ENCODE measurements at places on chromosomes 6 and 20. TPM values are rescaled to one million over a fixed set of nuclear protein-coding genes. Genes with fewer than 3 reads are reported as not detected.

The EPHA7 gene
- total RNA-seq: 12.4 TPM

The RSPO4 gene
- total RNA-seq: 8.9 TPM

The HFE gene
- 8.3 TPM for total RNA-seq

The SMOC2 gene
- 4.8 TPM for total RNA-seq

The SLC52A3 gene
- 0.25 TPM for total RNA-seq

DNA sequence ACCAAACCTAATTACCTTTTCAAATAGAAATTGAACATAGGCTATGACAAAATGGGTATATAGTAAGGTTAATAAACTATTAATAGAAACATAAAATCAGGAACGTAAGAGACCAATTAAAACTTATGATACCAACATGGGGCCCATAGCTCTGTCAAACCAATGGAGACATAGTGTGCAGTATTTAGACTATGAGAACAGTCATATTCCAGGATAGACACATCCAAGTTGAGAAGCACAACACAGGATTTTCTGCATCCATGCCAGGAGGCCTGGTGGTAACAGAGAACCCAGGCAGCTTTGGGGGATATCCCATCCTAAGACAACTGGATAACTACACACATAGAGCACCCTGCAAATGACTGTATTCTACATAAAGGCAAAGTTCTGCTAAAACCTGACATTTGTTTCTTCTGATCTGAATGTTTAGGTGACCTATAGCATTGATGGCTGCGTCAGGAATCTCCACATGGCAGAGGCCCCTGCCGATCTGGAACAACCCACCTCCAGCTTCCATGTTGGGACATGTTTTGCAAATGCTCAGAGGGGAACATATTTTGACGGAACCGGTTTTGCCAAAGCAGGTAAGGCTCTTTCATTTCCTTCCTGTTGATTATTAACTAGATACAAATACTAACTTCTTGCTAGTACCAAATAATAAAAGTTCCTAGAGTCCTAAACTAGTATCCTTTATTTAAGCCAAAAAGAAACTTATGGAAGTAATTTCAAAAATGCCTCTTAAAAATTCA is 202.7 kb downstream of the ARHGAP18 start:
- H3K27me3 ChIP-seq: no peaks in the 10 kb centered on the region
- no peak overlapping the region for H3K4me3 ChIP-seq
- H3K4me1 ChIP-seq: peaks cover 7% of the 10 kb centered on the region
- DNase-seq: no peak
- peaks cover 19% of the 10 kb centered on the region for H3K36me3 ChIP-seq

- no peak overlapping the region for H3K4me3 ChIP-seq
- no peaks in the 10 kb centered on the region for H3K36me3 ChIP-seq
- no peak for DNase-seq
- H3K27ac ChIP-seq: no peak overlapping the region
- no peaks in the 10 kb centered on the region for H3K27me3 ChIP-seq
Measured at GRCh38 chr20:32675223-32675975, 1.7 kb upstream of the C20orf203 start.

DNA sequence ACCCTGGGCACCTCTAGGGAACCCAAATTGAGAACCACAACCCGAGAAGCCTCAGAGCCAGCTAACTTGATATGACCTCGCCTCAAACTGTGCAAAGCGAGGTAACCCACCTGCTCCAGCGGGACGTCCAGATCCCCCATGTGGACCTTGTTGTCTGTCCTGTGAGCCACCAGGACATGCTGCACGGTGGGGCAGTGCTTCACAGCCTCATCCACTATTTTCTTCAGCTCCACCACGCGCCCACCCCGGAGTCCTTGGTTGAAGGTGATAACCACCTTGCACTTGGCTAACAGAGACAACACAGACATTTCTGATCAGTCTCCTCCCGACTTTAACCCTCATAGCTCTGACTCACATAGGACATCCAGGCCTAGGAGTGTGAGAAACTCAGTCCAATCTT is 30.8 kb upstream of the APMAP start:
- H3K27ac ChIP-seq: no peak overlapping the region
- no peaks in the 10 kb centered on the region for H3K4me1 ChIP-seq
- H3K4me3 ChIP-seq: no peak overlapping the region
- no peak for DNase-seq
- H3K36me3 ChIP-seq: no peaks in the 10 kb centered on the region

DNA sequence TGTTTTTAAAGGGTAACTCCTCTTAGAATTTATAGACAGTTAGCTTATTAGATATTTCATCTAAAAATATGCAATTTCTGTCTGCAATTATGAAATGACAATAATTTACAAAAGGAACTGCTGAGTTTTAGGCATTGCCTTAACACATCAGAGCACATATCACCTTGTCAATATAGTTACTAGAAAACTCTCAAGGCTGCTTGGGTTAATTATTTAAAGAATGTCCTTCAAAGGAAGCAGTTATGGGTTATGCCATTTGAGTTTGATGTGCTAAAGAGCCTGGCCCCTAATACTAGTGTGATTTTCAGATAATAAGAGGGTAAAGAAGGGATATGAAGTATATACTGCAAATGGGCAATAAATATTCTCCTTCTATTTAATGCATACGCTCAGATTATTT is 192.5 kb downstream of the EPHA7 start:
- no peak for DNase-seq
- no peak overlapping the region for H3K4me3 ChIP-seq
- H3K4me1 ChIP-seq: peaks cover 2% of the 10 kb centered on the region
- no peak overlapping the region for H3K27ac ChIP-seq

GRCh38 chr6:81984599-81984998 is 232.1 kb upstream of the TENT5A start:
- DNase-seq: no peak
- no peak overlapping the region for H3K27ac ChIP-seq
- H3K4me3 ChIP-seq: no peak overlapping the region
- H3K27me3 ChIP-seq: no peaks in the 10 kb centered on the region
- peaks cover 7% of the 10 kb centered on the region for H3K36me3 ChIP-seq

DNA sequence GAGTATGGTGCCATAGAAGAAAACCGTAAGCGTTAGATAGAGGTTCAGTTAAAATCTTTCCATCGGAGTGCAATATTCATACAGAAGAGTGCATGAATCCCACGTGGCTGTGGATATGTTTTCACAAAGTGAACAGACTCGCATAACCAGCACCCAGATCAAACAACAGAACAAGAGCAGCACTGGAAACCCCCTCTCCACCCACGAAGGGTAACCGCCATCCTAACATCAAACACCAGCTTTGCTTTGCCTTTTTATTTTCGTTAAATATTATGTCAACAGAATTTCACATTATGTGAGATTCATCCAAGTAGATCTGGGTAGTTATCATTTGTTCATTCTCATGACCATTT is 4.7 kb downstream of the GTSF1L start:
- peaks cover 3% of the 10 kb centered on the region for H3K36me3 ChIP-seq
- H3K4me1 ChIP-seq: no peaks in the 10 kb centered on the region
- no peak overlapping the region for H3K27ac ChIP-seq
- H3K27me3 ChIP-seq: peaks cover 4% of the 10 kb centered on the region

DNA sequence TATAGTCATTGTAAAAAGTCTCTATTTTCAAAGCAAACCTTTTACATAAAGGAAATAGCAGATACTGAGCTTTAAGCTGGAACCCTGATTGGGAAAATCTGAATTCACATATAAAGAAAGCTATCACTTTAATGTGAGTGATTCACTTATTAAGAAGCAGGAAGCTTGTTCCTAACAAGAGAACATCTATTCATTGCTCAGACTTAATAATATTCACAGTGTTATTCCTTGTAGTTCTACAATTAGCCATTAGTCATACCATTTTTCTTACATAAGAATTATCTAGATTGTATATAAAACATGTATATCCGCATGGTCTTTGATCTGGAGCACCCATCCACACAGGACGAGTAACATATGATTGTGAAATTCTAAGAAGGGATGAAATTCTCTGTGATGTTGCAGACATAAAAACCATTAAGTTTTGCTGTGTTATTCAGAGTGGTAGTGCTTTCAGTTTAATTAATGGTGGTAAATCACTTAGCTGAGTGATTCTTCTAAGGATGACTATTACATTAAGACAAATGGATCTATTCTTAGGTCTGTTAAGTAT is 71.1 kb upstream of the FOXQ1 start:
- no peak overlapping the region for H3K4me3 ChIP-seq

GRCh38 chr6:148611213-148611612 is 135.6 kb upstream of the UST start:
- no peaks in the 10 kb centered on the region for H3K27me3 ChIP-seq
- H3K4me1 ChIP-seq: no peaks in the 10 kb centered on the region
- H3K4me3 ChIP-seq: no peak overlapping the region
- H3K27ac ChIP-seq: no peak overlapping the region

DNA sequence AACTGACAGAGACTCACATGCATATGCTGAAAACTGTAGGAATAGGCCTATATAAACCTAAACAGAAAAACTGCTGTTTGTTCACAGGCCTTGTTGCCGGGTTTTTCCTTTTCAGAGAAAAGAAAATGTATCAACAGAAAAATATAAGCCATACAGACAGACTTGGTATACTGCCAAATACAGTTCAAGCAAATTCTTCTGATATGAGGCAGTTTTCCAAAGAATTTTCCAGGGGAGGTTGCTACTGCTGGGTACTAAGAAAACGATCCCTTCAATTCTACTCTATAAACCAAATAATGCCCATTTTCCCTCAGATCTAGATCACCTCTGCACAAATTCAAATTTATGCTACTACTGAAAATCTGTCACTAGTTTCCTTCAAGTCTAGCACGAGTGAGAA is 59.4 kb downstream of the ME1 start:
- no peaks in the 10 kb centered on the region for H3K27me3 ChIP-seq
- H3K27ac ChIP-seq: peak overlapping the region; percentile 81
- H3K4me1 ChIP-seq: peaks cover 23% of the 10 kb centered on the region
- peaks cover 10% of the 10 kb centered on the region for H3K36me3 ChIP-seq
- DNase-seq: no peak
- H3K4me3 ChIP-seq: no peak overlapping the region

- no peak overlapping the region for H3K4me3 ChIP-seq
- H3K27me3 ChIP-seq: no peaks in the 10 kb centered on the region
- H3K27ac ChIP-seq: no peak overlapping the region
- peaks cover 2% of the 10 kb centered on the region for H3K36me3 ChIP-seq
- H3K4me1 ChIP-seq: peaks cover 6% of the 10 kb centered on the region
Measured at GRCh38 chr20:9397928-9398327, 116.5 kb upstream of the LAMP5 start.

DNA sequence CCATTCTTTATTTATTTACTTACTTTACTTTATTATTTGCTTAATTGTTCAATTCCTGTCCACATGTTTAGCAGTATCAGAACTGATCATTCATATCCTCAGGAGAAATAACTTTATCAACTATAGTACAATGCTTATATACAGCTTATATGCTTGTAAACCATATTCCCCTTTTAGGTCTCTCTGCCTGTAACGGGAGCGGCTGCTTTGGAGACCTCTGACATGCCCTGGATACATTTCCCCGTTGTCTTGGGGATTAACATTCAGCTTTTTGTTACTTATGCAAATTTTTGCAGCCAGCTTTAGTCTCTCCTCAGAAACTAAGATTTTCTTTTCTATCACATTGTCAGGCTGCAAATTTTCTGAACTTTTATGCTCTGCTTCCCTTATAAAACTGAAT is 17.6 kb upstream of the FUT9 start:
- no peaks in the 10 kb centered on the region for H3K4me1 ChIP-seq
- H3K36me3 ChIP-seq: no peaks in the 10 kb centered on the region
- no peak overlapping the region for H3K4me3 ChIP-seq
- no peak overlapping the region for H3K27ac ChIP-seq

DNA sequence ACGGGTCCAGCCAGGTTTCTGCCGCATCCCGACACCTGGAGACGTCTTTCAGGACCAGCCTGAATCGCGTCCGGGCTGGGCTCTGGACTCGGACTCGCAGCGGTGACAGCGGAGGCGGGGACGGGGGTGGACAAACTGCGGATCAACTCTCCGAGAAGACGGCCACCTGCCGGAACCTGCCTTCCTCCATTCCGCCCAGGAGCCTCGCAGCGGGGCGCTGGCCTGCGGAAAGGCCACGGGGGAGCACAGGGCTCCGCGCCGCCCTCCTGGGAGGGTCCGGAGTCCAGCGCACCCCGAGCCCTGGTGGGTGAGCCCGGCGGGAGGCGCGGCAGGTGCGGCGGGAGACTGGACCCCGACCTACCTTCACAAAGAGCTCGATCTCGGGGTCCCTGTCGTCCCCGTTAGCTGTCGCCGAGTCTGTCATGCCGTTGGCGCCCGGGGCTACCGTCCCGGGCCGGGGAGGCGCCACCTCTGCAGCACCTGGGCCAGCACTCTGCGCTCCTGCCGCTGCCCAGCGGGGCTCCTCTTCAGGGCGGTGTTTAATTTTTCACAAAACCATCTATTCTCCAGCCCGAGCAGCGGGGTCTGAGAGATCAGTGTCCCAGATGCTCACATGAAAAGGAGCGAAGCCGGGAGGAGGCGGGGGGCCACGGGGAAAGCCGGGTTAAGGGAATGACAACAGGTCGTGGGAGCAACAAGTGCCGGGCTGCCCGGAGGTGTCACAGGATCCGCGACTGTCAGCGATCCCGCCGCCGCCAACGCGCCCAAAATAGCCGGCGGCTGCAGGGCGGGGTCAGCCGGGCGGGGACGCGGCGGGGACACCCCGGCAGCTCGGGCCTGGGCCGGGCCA is at the start of gene CLIC5:
Gene CLIC5, minus strand, starts transcription at position 742 of the 850 bp plus-strand sequence. Its CDS starts 318 bp downstream, at position 424.
- peak within 1 kb of the TSS; percentile 69 for H3K4me3 ChIP-seq
- H3K4me1 ChIP-seq: peaks cover 23% of the 10 kb centered on the region
- no peak for DNase-seq
- peaks cover 61% of the 10 kb centered on the region for H3K27me3 ChIP-seq
- no peaks in the 10 kb centered on the region for H3K36me3 ChIP-seq
- H3K27ac ChIP-seq: no peak within 1 kb of the TSS

- H3K27ac ChIP-seq: peak overlapping the region; percentile 90
- DNase-seq: peak; percentile 42
- H3K4me3 ChIP-seq: peak overlapping the region; percentile 81
- H3K36me3 ChIP-seq: no peaks in the 10 kb centered on the region
- H3K4me1 ChIP-seq: peaks cover 38% of the 10 kb centered on the region
Measured at GRCh38 chr6:125789576-125790357, 993 bp upstream of the NCOA7 start.

DNA sequence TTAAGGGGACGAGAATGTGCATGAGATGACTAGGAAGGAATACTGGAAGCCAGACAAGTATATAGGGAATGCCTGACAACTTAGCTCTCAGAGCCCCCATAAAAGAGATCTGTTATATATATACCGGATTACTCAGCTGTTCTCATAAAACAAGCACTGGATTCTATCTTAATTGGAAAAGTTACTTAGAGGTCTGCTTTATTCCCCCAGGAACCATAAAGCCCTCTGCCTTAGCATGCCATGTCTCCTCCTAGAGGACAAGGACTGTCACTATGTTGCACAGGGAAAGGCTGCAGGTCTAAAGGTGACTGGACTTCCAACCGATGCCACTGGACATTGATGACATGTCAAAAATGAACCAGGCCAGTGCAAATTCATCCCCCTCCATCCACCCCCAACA is 6.4 kb downstream of the EXOC2 start:
- peaks cover 16% of the 10 kb centered on the region for H3K27me3 ChIP-seq
- H3K36me3 ChIP-seq: no peaks in the 10 kb centered on the region
- H3K27ac ChIP-seq: no peak overlapping the region
- DNase-seq: no peak
- peaks cover 14% of the 10 kb centered on the region for H3K4me1 ChIP-seq
